ENCODE measurements at places on chromosomes 7 and 10.

DNA sequence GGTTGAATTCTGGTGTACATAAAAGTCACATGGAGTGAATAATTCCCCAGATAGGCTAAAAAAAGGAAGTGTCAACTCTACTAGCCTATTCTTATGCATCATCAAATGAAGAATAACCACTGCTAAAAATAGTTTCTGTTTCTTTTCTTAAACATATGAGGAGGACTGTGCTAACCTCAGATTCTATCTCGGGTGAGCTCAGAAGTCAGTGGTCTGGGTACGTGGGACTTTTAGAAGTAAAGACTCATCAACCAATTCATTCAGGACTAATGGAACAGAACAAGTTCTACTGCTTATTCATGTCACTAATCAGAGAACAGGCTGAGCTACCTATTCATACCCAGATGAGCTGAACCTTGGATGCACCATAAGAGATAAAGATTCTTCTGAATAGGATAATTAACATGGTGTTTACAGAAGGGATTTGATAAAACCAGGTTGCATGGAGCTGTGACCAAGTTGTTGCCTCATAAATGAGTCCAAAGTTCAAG lies 9.5 kb upstream of the ASAH2 start:
- DNase-seq = peak; percentile 17

DNA sequence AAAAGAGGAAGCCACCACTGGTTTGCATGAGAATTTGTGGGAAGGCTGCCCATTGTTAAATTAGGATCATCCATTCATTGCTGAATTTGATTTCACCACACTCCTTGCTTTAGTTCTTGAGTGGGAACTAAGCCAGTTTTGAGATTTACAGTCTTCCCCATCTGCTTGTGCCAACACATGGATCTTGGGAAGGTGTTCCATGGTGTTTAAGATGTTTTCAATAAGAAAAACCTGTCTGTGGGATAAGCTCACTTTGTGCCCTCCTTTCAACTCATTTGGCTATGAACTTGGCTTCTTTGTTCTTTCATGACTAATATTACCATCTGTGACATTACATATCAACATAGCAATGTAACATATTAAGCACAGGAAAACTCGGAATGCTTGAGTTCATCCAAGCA lies 73.2 kb downstream of the INHBA start:
- no peak for DNase-seq

- DNase-seq = no peak
These were observed 103.9 kb downstream of the LRRC4 start for GRCh38 chr7:127927348-127927696.

DNA sequence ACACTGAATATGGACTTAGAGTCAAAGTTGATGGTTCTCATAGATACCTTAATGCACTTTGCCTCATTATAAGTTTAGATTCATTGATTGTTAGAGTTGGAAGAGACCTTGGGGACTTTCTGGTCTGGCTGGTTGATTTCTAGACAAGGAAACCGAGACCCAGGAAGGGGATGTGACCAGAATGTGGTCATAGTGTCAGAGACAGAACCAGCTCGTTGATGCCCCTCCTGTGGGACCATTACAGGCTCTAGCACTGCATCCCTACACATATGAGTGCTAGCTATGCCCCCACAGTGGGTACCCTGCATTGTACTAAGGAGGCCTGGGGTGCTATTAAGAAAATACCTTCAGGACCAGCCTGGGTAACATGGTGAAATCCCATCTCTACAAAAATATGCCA lies 306.6 kb downstream of the CAMK1D start:
- DNase-seq = no peak

- DNase-seq = no peak
These were observed 808 bp downstream of the C10orf71 start for GRCh38 chr10:49299816-49300139.

DNA sequence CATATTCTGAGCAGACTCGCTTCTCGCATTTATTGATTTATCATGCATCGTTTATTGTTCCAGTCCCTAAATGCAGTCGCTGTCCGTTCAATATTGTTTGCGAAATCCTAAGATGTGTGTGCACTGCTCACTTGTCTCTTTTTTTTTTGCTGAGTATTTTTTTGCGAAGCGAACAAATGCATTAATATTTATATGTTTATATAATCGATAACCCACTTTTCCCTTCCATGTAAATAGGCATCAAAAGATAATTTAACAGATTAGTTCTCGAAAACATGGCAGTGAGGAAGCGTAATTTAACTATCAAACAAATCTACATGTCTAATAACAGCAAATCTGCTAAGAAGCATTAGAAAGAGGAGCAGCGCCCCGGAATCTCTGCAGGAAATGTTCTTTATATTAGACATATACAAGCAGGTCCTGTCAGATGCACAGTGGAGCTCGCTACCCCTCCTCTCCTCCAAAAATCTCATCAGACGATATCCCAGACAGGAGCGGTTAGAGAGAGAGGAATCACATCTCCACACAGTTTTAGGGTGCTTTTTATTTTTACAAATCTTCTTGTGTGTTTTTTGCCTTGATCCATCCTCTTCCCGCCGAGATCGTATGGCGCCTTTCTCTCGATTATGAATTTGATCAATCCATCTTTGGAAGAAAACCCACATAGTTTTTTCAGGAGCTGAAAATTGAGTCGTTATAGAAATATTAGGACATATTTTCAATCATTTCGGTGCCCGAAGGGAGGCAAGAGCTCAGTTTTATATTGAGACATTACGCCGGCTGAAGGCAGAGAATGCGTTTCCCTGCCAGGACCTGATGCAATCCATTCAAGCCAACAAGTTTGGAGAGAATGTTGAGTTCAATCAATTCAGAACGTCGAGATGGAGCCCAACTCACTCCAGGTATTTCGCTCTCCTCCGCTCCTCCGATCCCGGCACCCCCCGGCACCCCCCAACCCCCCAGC lies at the start of gene ARID5B:
Gene ARID5B, plus strand, starts transcription at position 871 of the 964 bp plus-strand sequence. Its CDS starts 11 bp downstream, at position 882.
- peak; percentile 24 for DNase-seq

DNA sequence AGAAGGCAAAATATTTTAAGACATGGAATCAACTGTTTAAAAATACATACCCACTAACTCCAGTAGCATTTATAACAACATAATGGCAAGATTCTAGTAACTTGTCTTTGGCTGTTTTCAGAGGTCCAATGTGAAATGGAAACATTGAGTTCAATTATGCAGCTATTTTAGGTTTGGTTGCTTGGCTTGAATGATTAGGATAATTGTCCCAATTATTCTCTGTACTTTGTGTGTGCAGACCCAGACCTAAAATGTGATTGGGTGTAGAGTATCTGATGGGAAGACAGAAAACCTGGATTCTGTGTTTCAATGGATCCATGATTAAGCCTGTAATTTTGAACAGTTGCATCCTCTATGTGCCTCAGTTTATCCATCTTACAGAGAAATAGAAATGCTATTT lies 392.7 kb upstream of the NFE2L3 start:
- DNase-seq = no peak
